ENCODE measurements at places on chromosomes 2 and 18.

DNA sequence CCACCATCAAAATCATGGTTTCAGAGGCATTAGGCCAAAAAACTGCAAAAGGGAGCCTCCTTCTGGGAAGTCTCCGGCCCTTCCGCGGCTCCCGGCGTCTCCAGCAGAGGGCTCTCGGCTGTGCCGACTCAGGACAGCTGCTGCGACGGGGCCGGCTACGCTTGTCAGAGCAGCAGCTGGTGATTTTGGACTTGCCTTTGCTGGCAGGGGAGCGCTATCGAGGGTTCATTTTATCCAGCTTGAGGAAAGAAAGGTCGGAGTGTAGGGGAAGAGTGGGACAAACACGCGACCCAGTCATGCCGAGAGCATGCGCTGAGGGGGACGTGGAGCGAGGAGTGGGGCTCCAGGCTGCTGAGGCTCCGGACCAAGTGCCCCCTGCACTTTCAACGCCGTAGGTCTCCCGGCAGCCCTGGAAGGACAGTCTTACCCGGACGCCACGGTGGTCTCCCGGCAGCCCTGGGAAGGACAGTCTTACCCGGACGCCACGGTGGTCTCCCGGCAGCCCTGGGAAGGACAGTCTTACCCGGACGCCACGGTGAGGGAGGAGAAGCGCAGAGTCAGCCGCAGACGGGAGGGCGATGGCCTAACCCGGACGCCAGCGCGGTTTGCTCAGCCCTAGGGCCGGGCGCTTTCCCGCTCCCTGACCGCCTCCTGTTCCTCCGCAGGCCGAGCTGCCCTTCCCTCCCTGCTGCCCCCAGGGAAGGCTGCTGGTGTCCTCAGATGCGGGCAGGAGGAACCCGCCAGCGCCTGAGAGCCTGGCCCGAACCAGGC, 21.7 kb downstream of the DDX18 start:
- peak; percentile 69 for DNase-seq

GRCh38 chr18:12606592-12607315, 51.2 kb downstream of the SPIRE1 start:
- DNase-seq, result no peak

- peak; percentile 61 for DNase-seq
Measured at GRCh38 chr2:233129351-233129978, 69.3 kb downstream of the INPP5D start.

- no peak for DNase-seq
Measured at GRCh38 chr18:46097431-46097800, 680 bp downstream of the ATP5F1A start.

- DNase-seq, result no peak
Measured at GRCh38 chr2:144412709-144413108, 107.2 kb downstream of the ZEB2 start.

DNA sequence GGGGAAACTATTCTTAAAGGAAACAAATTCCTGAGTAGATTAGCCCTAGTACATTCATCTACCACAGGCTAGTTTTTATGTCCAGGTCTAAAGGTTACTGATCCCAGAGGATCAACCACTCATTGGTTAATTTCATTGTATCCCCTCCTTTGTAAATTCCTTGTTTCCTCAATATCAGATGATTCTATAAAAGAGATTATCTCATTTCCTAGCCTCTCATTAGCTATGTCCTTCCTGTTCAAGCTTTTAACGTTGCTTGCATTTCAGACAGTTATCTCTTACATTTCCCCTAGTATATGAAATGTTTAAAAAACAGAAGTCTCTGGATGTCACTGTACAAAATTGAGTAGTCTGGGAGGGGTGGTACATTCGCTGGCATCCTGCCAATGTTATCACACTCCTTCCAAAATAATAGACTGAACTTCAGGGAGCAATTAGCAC, 24.2 kb upstream of the ARMC9 start:
- no peak for DNase-seq

DNA sequence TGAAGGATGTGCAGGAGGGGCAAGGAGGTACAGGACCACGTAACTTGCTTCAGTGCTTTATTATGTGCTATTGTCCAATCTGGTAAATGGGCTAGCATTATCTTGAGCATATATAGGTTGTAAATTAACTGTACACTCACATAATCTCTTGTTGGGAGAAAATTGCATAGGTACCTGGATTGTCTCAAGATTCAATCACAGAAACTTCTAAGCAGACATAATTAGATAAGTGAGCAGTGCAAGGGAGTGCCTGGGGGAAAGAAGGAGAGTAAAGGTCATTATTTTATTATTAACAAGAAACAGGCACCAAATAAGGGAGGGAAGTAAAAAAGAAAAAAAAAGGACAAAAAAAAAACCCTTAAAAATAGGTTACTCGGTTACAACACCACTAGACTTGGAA, 186.2 kb downstream of the MBD5 start:
- DNase-seq, result no peak

DNA sequence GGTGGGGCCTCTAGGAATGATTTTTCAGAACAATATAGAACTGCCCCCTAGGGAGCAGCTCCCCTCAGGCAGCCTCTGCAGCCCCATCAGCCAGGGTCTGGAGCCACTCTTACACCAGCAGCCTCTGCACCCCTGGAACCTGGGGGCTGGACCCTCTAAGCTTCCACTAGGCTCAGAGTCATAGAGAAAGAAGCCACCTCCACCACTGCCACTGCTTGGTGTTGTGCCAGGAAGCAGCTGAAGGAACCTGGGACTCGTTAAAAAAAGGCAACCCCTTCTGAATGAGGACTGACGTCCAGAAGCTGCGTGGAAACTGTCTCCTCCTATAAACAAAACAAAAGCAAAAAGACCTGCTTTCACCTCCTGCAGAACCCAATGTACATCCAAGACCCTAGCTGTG, 98.1 kb upstream of the HS6ST1 start:
- no peak for DNase-seq

GRCh38 chr2:82139979-82140611, 1835.5 kb upstream of the LRRTM1 start:
- DNase-seq, result peak; percentile 39

- DNase-seq, result no peak
Measured at GRCh38 chr2:131094463-131095281, 1.4 kb upstream of the FAM168B start.

DNA sequence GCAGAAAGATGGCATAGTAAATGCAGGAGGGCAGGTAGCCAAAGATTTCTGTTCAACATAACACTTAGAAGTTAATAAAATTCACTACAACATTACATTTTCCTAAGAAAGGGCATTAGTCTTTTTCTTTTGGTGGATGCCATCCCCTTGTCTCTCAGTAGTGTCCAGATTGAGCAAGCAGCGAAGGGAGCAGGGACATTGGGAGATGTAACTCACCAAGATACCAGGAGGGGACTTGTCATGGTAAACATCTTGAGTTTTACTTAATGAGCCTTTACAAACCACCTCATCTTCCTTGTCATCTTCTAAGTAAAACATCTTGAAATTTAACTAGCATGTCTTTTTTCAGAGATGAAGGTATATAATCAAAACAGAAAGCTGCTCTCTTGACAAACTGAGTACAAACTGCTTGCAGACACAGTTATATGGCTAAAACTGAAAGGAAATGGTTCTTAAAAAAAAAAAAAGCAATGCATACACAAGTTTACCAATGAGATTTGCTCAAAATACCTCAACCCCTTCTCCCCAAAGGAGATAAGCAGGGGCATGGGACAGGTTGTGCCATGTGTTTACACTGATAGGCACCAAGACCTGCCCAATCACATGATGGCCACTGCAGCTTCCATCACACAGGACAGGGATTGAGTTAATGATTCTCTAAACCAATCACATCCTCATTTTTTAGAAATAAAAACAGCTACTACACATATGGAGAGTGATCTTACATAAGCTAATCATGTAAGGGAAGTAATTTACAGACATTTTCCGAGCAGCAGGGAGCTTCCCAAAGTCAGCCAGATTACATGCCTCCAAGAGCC, 30.3 kb downstream of the LPIN2 start:
- no peak for DNase-seq

- no peak for DNase-seq
Measured at GRCh38 chr2:55102056-55102812, 52.0 kb upstream of the RTN4 start.

DNA sequence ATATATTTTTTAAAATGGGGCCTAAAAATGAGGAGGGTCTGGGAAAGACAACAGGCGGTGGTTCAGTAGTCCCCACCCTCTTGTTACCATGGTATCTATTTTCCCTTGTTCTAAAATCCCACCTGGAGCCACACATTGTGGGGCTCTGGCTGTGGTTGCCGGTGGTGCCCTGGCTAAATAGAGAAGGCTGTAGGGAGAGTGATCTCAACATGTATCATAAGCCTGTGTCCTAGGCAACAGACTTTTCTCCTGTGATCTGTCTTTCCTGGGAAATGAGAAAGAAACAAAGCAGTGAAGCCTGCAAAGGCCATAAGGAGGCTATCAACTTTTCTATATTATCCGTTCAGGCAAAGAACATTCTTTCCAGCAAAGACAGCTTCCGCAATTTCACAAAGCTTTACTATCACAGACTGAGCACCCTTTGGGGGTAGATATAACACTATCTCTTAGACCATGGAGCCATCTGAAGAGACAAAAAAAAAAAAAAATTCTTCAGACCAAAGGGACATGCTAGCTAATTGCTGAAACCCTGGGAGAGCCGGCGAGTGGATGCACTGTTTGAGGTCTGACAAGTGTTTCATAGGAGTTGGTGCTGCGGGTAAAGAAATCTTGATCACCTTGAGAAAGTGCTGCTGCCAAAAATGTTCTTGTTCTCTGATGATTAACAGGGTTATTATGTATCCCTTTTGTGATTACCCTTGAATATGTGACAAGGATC, 879.2 kb upstream of the DDX18 start:
- DNase-seq, result no peak

- no peak for DNase-seq
Measured at GRCh38 chr18:23730857-23731256, 41.6 kb downstream of the LAMA3 start.

DNA sequence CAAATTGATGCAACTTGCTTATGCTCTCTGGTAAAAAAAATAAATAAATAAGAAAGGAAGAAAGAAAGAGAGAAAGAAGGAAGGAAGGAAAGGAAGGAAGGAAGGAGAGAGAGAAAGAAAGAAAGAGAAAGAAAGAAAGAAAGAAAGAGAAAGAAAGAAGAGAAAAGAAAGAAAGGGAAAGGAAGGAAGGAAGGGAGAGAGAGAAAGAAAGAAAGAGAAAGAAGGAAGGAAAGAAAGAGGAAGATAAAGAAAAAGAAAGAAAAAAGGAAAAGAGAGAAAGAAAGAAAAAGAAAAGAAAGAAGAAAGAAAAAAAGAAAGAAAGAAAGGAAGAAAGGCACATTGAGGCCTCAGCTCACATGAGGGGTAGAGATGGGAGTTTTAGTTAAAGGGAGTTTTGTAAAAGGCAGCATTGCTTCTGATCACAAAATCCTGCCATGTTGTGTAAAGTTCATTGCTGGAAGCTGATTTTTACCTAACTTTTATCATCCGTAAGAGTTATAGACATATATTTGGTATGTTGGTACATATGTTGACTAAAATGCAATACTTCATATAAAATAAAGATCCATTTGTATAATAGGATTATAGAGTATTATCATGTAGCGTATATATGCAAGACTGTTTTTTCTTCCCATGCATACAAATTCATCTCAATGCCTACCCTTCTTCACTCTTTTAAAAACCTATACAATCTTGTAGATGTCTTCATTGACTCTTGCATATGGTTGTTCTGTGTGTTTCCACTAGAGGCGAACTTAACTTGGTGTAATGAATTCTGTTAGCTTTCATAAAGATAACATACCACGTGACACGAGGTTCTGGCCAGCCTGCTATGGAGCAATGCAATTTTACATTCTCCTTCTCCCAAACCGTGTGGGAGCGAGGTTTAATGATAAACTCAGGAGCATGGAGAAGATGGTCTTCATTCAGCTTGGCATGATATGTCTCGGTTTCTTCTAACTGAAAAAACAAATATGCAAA, 32.8 kb downstream of the MYOM1 start:
- DNase-seq, result no peak

DNA sequence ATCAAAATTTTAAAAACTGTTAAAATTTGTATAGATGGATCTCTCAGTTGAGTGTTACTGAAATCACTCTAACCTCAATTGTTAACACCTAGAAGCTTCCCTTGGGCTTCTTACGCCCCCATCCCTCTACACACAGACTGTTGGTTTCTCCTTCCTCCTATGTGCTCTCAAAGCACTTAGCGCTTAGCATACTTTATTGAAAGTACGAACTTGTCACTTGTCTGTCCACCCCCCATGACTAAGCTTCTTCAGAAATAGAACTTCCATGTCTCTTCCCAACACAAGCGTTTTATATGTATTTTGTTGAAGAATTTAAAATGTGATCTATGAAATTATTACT, 441 bp downstream of the MPHOSPH10 start:
- no peak for DNase-seq

DNA sequence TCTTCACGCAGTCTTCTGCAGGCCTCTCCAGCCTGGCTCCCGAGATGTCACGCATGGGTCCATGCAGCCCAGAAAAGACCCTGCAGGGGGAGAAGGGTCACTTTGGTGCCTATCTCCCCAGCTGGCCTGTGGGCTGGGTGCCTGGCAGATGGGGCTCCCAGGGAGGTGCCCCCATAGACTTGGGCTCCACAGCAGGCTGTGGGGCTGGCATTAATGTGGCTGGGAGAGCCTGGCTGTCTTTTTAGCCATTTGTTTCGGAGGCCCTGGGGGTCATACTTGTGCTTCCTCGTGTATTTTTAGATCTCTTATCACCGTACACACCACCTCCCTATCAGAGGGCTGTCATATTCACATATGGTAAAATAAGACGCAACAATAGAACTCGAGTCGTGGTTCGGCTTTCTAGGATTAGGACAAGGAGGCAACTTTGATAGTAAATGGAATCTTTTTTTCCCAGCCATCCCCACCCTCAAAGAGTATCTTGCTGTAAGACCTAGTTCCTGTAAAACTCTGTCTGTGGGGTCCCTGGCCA, 74.5 kb downstream of the LRRFIP1 start:
- no peak for DNase-seq

DNA sequence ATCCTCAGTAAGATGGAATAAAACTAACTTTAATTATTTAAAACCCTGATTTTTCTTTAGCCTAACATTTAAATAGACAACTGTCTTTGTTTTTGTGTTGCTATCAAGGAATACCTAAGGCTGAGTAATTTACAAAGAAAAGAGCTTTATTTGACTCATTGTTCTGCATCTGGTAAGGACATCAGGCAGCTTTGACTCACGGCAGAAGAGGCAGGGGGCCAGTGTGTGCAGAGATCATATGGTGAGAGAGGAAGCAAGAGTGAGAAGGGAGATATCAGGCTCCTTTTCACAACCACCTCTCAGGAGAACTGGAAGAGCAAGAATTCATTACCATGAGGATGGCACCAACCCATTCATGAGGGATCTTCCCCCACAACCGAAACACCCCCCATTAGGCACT, 64.6 kb upstream of the TFPI start:
- DNase-seq, result no peak

- DNase-seq, result peak; percentile 2
Measured at GRCh38 chr2:159356053-159356554, 69.6 kb upstream of the WDSUB1 start.

DNA sequence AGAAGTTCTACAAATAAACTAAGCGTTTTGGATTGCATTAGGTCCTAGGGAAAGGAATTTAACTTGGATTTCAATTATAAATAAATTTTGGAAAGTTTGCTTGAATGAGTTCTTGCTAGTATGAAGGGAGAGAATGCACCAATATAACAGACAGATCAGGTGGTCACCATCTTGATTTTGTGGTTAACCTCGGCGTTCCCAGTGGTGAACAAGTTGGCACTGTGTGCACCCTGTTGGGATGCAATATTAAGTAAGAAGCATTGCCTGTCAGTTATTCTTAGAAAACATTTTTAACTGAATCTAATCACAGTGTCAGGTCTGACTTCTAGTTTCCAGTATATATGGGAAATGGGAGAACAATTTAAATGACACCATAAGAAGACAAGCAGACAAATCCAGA, 673.4 kb downstream of the SLC4A3 start:
- no peak for DNase-seq

All from ELF-1 (cell line).